ENCODE measurements at places on chromosomes 11 and 22.
A peak's percentile ranks its signal among the peaks of the same experiment; 100 is the strongest.

DNA sequence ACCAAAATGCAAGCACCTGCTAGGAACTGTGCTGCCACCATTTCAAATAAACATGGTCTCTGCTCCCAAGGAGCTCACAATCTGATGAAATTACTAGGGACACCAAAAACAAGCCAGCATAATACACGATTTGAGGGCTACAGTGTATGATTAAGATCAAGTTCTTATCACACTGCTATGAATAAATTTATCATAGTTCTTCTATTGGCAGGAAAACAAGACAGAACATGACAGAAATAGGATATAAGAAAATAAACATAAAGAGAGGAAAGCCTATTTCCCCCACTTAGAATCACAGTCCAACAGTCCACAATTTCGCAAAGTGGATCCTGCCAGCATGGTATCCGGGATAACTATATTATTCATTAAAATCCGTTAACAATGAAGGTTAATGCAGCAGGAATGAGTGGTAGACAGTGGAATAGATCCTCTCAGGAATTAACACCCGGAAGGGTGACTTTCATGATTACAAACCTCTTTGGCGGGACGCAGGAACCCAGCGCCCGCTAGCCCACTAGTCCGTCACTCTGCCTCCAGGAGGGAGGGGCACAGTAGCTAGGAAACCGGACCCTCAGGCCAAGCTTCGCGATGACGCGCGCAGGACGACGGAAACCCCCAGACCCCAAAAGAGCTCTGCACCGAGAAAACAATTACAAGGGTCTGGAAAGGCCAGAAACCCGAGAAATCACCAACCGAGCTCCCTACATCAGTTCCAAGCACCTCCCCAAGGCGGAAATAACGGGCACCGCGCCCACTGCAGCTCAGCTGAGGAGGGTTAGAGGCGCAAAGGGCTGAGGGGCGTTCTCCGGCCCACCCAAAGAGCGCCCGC, 607 bp downstream of the CCDC82 start:
- no peak for DNase-seq

- DNase-seq: peak; percentile 37
These were observed 5.4 kb downstream of the BEST1 start for GRCh38 chr11:61955422-61956135.

DNA sequence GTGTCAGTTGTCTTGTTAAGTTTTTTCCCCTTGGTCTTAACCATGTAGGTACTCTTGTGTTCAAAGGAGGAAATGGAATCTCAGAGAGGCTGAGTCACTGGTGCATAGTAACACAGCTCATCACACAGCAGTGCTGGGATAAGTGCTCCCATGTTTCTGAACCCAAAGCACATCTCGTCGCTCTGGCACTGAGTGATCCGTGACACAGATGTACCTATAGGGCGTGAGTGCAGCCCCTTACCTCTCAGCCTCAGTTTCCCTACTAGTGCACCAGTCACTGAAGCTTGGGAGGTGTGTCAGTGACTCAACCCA, 234.0 kb downstream of the ST3GAL4 start:
- no peak for DNase-seq

DNA sequence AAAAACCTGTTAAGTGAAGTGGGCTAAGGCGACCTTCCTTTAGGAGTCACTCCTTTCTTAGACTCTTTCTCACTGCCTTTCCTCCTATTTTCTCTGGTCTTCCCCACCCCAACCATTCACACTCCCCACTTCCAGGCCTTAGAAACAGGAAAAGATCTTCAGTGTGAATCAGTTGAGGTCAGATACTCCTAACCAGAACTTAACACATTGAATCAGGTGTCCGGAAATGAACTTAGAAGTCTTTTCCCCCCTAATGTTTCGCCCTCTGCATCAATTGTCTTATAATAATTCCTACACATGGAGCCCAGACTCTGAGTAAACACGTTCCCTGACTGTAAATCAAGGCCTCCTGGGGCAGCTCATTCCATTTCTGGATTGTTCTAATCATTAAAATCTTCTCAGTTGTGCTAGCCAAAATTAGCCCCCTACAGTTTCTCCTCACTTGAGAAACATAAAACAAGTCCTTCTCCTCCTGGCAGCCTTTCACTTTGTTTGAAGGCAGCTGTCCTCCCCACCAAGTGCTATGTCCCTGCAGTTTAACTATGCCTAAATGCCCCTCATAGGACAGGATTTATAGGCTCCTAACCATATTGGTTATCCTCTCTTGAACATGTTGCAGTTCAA, 32.7 kb upstream of the USP47 start:
- DNase-seq: no peak

DNA sequence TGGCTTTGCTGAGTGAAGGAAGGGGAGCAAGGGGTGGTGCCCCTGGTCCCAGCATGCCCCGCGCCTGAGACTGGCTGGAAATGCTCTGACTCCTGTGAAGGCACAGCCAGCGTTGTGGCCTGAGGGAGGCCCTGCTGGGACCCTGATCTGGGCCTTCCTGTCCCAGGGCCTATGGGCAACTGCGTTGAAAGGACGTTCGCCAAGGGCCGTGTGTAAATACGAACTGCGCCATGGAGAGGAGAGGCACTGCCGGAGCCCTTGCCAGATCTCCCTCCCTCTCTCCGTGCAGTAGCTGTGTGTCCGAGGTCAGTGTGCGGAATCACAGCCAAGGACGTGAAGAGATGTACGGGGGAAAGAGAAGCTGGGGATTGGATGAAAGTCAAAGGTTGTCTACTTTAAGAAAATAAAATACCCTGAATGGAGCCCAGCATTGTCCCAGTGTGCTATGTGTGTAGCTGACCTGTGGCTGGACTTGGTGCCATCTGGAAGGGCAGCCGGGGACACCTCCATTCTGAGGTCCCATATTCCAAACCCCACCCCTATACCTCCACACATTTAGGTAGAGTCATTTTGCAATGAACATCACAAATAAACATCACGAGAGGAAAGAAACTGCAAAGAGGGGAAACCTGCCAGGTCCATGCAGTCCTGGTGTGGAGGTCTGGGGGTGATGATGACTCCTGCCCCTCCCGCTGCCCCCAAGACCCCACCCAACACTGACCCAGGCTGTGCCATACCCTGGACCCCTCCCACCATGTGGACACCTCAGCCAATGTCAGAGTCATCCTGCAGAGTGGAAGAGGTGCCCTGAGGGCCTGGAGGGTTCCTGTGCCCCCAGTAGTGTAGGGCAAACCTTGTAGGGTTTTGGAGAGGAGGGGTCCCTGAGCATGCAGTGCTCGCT, 16.9 kb downstream of the RSPH14 start:
- no peak for DNase-seq

DNA sequence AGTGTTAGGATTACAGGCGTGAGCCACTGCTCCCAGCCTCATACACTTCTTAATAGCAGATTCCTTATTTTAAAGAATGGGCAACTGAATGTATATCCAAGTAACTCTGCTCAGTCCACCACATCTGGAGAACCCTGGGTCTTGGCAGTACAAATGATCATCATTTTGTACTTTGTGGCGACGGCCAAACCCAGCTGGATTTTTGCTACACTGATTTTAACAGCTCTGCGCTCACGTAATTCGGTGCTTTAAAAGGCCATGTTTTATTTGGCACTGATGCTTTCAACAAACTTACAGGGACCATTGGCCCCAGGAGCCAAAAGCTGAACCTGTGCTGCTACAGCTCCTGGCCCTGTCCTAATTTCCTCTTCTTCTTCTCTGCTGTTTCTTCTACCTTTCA, 60.8 kb upstream of the PDE3B start:
- no peak for DNase-seq

DNA sequence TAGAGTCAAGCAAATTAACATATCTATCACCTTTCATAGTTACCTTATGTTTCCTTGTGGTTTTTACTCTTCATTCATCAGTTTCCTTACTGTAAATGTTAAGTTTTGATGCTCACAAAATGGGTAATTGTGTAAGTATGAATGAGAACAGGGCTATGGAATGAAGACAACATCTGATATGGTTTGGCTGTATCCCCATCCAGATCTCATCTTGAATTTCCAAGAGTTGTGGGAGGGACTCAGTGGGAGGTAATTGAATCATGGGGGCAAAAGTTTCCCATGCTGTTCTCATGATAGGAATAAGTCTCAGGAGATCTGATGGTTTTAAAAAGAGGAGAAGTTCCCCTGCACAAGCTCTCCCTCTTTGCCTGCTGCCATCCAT, 107.6 kb downstream of the CCDC34 start:
- DNase-seq: no peak

- peak; percentile 89 for DNase-seq
These were observed 3.8 kb downstream of the SMTN start for GRCh38 chr22:31084811-31085492.

- DNase-seq: no peak
These were observed 5.4 kb downstream of the UFD1 start for GRCh38 chr22:19473578-19473977.

- no peak for DNase-seq
These were observed 7.2 kb downstream of the KCTD21 start for GRCh38 chr11:78181185-78181584.

GRCh38 chr11:68868221-68868835, 26.6 kb upstream of the CPT1A start:
- DNase-seq: no peak

DNA sequence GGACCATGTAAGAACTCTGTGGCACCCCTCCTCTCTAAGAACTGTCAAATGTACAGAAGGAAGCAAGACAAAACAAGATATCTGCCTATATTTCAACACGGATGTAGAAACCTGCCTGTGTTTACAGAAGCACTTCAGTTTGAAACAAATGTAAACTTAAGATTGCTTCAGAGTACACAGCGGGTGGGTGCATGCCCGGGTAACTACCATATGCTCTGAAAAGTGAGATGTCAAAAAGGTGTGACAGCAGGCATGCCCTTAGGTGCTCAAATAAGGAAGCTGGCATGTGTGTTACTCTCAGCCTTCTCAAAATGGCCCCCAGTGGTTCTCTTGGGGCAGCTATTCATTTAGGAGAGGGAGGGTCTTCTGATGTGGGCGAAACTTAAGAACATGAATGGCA, 5.2 kb downstream of the ACP2 start:
- no peak for DNase-seq

- no peak for DNase-seq
These were observed 4.4 kb downstream of the NDUFV1 start for GRCh38 chr11:67611165-67611564.

- DNase-seq: no peak
These were observed 60.0 kb downstream of the BTG4 start for GRCh38 chr11:111452146-111452545.

- no peak for DNase-seq
These were observed 27.4 kb downstream of the OTOG start for GRCh38 chr11:17574141-17575091.

DNA sequence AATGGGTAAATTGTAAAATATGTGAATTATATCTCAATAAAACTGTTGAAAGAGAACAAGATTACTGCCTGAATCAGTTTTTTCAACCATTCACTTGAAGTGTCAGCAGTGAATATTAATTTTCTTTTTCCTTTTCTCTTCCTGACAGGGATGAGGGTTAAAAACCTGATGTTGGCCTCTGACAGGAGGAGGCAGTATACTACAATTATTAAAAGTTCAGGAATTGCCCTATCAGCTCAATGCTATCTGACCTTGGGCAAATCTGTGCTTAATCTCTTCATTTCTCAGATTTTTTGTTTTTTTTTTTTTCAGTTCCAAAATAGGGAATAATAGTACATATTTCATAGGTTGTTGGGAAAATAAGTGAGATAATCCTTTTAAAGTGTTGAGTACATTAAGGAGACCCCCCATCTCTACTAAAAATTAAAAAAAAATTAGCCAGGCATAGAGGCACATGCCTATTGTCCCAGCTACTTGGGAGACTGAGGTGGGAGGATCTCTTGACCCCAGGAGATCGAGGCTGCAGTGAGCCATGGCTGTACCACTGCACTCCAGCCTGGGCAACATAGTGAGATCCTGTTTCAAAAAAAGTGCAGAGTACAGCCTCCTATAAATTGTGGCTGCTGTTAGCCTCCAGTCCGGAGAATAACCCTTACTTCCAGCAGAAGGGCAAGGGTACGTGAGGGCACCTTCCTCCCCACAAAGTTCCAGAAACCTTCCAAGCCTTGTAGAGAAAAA, 48.8 kb downstream of the TRIM44 start:
- no peak for DNase-seq

- no peak for DNase-seq
These were observed 44.9 kb downstream of the WNT7B start for GRCh38 chr22:45932071-45932470.

DNA sequence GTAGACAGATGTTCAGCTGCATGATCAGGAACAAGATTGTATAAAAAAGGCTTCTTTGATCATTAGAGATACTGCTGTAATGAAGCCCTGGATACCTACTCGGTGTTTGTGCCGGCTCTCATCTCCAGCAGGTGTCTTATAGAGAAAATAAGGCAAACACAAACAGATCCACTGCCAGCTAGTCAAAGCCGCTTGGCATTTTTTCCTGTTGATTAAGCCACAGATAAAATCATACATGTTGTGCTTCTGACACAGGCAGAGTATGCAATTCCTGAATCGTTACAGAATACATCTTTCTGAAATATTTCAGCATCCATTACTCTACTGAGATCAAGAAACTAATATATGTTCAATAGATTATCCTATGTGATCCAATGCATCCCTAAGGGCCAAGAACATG, 206.9 kb downstream of the CADM1 start:
- no peak for DNase-seq

DNA sequence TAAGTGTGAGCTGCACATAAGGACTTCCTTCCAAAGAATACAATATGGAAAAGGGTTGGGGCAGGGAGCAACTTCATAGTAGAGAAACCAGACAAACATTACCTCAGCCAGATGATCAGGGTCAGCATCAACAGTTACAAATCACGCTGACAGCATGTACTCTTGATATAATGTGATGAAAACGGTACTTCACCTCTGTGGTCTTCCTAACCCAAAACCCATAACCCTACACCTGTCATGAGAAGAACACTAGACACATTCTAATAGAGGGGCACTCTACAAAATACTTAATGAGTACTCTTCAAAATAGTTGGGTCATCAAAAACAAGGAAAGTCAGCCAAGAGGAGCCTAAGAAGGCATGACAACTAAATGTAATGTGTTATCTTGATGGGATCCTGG, 43.9 kb downstream of the RRAS2 start:
- no peak for DNase-seq

GRCh38 chr11:114027926-114028325, 31.6 kb upstream of the ZBTB16 start:
- no peak for DNase-seq

- DNase-seq: no peak
These were observed 2.4 kb upstream of the RANGAP1 start for GRCh38 chr22:41288245-41288946.

- no peak for DNase-seq
These were observed 377.0 kb upstream of the LRRC4C start for GRCh38 chr11:41836431-41836830.

DNA sequence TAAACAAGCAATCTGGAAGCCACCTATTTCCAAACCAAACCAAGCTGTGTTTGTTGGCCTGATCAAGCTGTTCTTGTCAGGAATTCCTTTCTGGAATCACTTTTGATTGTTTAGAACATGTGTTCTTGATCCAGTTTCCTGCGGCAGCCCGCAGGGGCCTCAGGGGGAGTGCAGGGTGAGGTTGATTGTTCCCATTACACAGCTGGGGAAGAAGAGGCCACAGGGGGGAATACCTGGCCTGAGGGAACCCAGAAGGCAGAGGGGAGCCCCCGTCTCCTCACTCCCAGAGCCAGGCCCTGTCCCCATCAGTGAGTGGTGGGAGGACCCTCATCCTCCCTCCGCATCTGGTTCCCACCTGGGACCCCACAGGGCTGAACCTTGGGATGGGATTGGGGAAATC, 4.2 kb downstream of the MRGPRD start:
- no peak for DNase-seq

GRCh38 chr22:22692707-22693530, 48.5 kb downstream of the GGTLC2 start:
- peak; percentile 72 for DNase-seq

GRCh38 chr11:11105361-11105760, 247.5 kb upstream of the ZBED5 start:
- no peak for DNase-seq

- DNase-seq: no peak
These were observed 567.4 kb downstream of the KCNA4 start for GRCh38 chr11:29449281-29450074.
